ENCODE measurements at places on chromosomes 1 and 21.

GRCh38 chr1:221698579-221699349 lies 43.1 kb downstream of the DUSP10 start:
- no peak for DNase-seq

- no peak for DNase-seq
Measured at GRCh38 chr1:160080381-160081100, 797 bp upstream of the KCNJ9 start.

DNA sequence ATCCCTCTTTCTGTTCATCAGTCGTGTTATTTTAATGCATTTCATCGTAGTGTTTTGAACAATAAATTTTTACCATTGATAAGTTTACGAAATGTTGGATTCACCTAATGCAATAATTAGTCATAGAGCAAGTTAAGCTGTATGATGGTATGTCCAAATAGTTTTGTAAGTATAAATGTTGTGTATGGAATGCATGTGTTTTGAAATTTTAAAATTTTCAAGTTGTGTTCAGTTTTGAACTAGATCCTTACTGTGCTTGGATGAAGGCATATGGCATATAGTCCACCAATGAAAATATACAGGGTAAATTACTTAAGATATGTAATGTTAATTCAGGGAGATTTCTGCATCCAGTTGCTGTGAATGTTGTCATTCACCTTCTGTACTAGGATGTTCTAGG lies 2.3 kb downstream of the ZMYM4 start:
- DNase-seq = no peak

GRCh38 chr1:156747742-156748669 lies 3.5 kb downstream of the HDGF start:
- no peak for DNase-seq

- no peak for DNase-seq
Measured at GRCh38 chr1:17414022-17414421, 25.5 kb downstream of the RCC2 start.

DNA sequence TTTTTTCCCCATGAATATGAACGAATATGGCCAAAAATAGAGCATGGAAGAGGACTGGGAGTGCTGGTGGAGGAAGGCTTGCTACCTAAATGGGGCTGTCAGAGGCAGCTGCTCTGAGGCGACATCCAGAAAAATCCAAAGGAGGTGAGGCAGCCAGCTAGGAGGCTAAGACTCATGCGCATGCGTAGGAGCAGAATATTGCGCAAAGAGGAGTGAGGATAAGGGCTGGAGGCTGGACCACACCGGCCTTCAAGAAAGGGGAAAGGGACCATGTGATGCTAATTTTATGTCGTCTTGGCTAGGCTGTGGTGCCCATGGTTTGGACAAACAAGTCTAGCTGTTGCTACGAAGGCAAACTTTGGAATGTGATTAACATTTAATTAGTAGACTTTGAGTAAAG lies 30.5 kb downstream of the HEYL start:
- no peak for DNase-seq

- no peak for DNase-seq
Measured at GRCh38 chr1:14743368-14743767, 144.9 kb downstream of the KAZN start.

DNA sequence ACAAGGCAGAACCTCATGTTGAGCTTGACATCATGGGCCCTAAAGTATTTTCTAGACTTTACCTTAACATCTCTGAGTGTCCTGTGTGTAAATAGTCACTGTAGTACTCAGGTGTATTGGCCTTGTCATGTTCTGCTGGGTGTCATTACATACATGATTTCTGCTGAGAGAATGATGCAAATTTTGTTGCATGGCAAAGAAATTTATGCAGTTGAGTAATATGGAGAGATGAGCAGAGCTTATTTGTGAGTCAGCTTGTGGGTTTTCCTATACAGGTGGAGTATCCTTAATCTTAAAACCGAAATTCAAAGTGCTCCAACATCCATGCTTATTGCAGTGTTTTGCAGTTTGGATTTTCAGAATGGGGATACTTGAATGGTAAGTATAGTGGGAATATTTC lies 36.6 kb downstream of the RGL1 start:
- no peak for DNase-seq

DNA sequence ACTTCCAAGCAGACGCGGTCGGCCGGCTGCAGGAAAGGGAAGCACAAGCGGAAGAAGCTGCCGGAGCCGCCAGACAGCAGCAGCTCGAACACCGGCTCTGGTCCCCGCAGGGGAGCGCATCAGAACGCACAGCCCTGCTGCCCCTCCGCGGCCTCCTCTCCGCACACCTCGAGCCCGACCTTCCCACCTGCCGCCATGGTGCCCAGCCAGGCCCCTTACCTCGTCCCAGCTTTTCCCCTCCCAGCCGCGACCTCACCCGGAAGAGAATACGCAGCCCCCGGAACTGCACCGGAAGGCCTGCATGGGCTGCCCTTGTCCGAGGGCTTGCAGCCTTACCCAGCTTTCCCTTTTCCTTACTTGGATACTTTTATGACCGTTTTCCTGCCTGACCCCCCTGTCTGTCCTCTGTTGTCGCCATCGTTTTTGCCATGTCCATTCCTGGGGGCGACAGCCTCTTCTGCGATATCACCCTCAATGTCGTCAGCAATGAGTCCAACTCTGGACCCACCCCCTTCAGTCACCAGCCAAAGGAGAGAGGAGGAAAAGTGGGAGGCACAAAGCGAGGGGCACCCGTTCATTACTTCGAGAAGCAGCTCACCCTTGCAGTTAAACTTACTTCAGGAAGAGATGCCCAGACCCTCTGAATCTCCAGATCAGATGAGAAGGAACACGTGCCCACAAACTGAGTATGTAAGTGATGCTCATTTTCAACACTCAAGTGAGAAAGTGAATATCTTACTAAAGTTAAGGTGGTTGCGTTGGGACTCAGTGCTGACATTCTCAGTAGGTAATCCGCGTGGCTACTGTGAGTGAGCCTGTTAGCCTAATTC lies 25.5 kb downstream of the UTS2 start:
- peak; percentile 59 for DNase-seq

- DNase-seq = no peak
Measured at GRCh38 chr1:201632364-201632952, 93.5 kb downstream of the NAV1 start.

DNA sequence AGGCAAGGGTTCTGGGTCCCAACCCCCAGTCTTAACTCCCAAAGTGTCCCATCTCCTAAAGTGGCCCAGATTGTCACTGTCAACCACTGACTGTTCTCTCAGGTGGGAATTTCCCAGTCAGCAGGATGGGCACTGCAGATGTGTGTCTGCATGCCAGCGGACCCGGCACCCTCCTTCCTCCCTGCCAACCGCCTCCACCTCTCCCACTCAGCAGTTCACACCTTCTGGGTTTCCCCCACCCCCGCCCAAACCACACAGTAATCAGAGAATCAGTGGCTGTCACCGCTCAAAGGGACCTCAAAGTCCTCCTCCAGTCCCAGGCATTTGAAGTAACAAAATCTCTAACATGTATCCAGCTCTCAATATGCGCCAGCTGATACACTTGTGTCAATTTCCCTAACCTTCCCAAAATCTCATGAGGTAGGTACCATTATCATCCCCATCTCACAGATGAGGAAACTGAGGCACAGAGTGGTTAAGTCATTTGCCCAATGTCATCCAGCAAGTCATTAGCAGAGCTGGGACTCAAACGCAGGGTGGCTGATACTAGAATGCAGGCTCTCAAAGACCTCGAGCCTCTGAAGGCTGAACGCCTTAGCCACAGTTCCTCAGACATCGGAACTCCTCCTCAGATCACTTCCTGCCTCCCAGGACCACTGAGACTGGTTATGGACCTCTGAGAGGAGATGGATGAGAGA lies 4.8 kb downstream of the RUNX3 start:
- peak; percentile 90 for DNase-seq

DNA sequence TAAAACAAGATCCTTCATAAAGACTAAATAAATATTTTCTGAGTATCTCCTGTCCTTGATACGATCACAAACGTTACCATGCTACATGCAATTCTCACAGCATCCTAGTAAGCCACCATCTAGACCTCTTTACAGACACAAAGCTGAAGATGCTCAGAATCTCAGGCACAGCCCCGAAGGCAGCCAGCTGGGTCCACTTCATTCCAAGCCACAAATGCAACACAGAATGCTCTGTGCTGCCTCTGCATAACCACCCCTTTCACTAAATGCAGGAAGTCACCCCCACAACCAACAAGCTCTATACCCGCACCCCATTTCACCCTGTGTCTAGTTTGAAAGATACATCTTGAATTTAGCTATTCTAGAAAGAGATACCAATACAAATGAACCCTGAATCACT lies 12.9 kb downstream of the RCAN1 start:
- no peak for DNase-seq

DNA sequence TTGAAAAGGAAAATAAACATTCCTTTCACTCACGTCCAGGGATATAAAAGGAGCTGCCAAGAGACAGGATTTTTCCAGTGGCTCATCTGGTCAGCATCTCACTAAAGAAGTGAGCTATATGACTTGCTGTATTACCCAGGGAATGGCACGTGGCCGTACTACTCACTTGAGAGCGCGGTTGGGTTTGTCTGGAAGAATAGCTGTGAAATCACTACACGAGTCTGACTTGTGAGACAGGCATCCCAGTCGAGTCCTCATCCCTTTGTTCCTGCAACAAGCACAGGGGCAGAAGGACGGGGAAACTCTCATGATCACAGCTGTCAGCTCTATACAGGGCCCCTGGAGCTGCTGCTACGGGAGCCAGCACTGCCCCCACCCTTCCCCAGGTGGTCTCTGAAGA lies 17.7 kb downstream of the RGS8 start:
- DNase-seq = no peak

DNA sequence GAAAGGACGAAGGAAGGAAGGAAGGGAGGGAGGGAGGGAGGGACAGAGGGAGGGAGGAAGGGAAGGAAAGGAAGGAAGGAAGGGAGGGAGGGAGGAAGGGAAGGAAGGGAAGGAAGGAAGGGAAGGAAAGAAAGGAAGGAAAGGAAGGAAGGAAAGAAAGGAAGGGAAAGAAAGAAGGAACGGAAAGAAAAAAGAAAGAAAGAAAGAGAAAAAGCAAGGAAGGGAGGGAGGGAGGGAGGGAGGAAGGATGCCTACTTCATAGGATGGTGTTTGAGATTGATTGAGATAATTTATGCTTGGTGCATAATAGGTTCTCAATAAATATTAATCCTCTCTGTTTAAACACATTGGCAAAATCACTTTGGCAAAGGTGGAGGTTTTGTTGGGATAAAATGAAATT lies 61.2 kb downstream of the WDR64 start:
- DNase-seq = no peak

DNA sequence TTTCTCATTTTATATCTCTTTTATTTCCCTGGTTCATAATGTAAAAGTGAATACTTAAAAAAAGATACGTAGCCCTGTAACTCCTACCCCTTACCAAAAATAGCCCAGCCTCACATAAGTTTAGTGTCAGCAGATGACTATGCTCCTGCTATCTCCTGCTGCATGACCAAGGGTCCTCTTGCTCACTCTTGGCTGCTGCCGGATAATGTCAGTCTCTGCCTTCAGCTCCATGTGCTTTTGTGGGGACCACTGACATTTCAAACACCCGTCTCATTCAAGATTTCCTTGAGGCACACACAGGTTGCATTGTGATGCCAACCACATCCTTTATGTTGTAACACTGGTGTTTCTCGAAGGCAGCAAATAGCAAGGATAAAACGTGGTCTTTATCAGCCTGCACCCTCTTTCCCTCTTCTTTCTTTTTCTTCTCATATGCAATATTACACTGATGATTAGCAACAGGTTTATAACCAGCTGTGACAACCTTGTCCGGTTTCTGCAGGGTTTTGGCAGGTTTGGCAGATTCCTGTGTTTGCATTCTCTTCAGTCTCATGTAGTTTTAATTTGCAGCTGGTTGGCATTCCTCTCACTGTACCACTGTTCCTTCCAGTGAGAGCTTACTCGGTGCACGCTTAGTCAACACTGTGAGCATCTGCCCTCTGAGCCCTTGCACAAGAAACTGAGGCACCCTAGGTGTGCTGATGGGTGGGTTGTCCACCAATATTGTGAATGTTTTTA lies 62.2 kb downstream of the ZNF684 start:
- no peak for DNase-seq

DNA sequence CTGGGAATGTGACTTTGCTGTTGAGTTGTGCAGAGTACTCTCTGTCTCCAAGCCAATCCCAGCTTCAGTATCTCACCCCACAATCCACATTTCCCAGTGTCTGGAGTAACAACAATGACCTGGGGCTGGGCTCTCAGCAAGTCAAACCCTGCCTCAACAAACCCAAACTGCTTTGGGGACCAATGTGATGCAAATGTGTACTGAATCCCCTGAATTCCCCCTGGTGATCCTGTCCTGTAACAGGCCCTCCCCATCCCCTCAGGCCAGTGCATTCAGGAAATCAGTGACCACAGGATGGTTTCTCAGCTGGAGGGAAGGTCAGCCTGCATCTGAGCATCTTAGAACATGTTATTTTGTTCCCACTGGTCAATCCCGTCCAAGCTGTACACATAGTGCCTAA lies 36.7 kb upstream of the HAO2 start:
- DNase-seq = no peak

GRCh38 chr1:226308166-226308722 lies 720 bp downstream of the LIN9 start:
- DNase-seq = no peak

DNA sequence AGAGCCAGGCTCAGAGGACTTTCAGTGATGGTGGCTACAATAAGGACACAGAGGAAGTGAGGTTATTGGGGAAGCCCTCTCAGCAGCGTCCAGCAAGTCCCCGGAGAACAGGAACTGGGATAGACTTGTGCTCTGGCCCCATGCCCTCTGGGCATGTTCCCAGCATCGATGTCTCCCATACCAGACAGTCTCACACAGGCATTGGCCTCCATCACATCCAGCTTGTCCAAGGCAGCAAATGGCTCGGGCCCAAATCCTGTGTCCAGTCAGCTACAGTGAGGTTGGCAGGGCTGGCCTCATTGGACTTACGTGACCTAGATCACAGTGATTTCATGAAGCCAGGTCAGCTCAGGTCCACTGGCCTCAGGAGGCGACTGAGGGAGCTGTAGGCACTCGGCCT lies 19.6 kb upstream of the TMEM54 start:
- DNase-seq = no peak

DNA sequence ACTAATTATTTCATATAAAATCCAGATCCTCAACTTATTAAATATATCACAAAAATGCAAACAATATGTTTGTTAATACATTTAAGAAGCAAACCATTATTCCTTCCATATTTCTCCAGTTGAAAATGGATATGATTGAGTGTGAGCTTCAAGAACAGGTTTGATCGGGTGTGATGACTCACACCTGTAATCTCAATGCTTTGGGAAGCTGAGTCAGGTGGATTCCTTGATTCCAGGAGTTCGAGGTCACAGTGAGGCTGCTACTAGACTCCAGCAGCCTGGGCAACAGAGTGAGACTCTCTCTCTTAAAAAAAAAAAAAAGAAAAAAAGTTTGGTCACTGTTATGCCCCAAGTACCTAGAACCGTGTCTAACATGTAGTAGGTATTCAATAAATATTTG lies 42.9 kb upstream of the RRP15 start:
- no peak for DNase-seq

DNA sequence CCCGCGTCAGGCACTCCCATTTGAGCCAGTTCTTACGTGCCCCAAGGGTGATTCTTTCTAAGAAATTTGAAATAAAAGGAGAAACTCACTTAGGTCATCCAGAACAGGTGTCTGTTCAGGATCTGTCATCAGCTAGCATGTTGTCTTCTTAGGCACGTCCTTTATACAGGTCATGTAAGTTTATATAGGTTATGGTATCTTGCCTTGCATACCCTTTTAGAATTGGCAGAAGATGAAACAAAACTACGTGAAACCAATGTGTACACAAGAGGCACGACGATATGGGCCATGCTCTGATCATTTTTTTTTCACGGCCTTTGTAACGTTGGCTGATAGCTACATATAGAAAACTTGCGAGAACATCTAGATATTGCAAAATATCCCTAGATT lies 579 bp upstream of the GTF2B start:
- DNase-seq = no peak

Data from natural killer cell treated with Interleukin-12 subunit alpha and Interleukin-12 subunit beta and Interleukin-15 and Interleukin-18, amount 100 ng/mL, for 72 hours (primary cell).